HEK293T (cell line): ENCODE measurements at places on chromosomes 5 and 9.

DNA sequence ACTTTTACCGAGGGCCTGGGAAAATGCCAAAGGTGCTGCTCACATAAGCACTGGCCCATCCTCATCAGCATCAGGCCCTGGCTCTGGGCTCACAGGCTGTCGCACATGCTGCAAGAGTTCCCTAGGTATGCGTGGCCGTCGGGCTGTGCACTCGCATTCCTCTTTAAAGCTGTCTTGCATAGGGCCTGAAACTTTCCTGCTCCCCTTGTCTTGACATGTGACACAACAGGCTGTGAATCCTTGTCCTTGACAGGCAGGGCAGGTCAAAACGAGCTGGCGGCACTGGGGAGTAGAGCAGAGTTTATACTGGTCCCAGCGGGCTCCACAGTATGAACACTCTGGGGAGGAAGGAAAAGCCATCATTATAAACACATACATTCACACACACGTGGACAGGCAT is 30.7 kb downstream of the TSTD2 start:
- no peak for DNase-seq

- no peak for DNase-seq
Measured at GRCh38 chr9:124394596-124394995, 20.6 kb downstream of the PSMB7 start.

GRCh38 chr9:92393686-92394085 is 10.7 kb downstream of the OGN start:
- DNase-seq: no peak

DNA sequence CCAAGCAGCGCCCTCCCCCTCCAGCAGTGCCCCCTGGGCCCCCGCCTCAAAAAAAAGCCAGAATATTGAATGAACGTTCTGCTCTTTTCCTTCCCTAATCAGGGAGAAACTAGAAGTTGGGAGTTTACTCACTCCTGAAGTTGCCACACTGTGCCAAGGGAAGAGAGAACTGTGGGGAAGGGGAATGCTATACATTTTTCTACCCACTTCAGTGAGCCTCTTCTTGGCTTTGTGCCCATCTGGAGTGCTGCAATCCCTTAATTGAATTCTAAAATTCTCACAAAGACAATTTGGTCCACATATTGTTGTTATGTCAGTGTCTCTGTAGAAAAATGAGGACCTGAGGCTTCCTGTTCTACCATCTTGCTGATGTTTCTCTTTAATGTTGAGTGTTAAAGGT is 443.7 kb downstream of the DIRAS2 start:
- DNase-seq: no peak

GRCh38 chr5:154293219-154293618 is 102.7 kb downstream of the GALNT10 start:
- DNase-seq: no peak

GRCh38 chr9:68974431-68974830 is 39.5 kb downstream of the PRKACG start:
- DNase-seq: no peak

DNA sequence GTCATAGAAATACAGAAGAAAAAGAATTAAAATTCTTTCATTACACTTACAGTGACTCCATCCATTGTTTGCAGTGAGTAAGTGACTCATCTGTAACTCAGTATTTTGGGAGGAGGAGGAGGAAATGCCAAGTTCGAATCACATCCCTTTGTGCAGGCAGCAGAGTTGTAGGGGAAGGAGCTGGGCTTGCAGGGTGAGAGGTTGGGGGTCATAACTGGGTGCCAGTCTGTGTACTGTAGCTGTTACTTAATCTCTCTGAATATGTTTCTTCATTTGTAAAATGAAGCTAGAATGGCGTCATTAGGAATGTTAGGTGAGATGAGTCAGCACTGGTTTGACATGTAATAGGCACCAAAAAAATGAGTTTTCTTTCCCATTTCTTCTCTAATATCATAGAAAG is 235.7 kb upstream of the ADAMTSL1 start:
- DNase-seq: no peak

GRCh38 chr5:35320029-35320428 is 89.7 kb upstream of the PRLR start:
- DNase-seq: no peak

DNA sequence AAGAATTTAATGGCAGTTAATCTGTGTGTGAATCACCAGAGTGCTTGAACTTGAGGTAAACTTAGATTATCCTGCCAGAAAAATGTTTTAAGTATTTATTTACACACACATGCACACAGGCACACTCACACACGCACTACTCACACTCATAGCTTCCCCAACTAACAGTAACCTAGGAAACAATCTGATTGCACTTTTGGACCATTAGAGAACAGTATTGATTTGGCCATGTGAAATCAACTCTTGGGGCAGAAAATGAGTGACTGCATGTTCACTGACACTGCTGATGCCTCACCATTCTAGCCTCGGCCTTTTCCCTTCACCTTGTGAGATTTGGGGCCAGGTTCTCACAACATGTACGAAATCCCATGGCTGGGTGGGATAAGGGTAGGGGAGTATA is 64.1 kb downstream of the SLC1A3 start:
- DNase-seq: no peak

- DNase-seq: no peak
Measured at GRCh38 chr5:36436306-36436705, 134.6 kb upstream of the RANBP3L start.

- no peak for DNase-seq
Measured at GRCh38 chr5:1783216-1783554, 16.5 kb downstream of the MRPL36 start.

DNA sequence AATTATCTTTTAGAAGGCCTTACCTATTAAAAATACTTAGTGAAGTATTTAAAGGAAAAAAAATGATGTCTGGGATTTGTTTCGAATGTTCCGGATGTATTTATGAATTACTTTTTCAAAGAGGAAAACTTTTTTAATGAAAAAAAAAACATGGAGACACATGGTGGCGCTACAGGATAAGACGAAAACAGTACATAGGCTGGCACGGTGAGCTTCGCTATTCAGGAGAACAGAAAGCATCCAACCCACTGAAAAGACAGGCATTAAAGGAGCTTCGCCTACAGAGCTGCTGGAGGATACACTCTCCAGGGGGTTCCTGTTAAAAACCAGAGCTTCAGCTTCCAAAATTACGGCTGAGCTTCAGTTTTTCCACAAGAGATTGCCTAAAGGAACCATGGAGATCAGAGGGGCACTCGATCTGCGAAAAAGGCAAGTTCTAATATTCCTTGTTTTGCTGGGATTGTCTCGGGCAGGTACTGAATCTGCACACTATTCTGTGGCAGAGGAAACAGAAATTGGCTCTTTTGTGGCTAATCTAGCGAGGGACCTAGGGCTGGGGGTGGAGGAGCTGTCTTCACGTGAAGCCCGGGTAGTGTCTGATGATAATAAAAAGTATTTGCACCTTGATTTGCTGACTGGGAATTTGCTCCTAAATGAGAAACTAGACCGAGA is at the start of gene PCDHB14:
PCDHB14 (plus strand) TSS at position 232 of the 672 bp plus-strand sequence; CDS start at position 395, 163 bp downstream.
- DNase-seq: peak; percentile 46

DNA sequence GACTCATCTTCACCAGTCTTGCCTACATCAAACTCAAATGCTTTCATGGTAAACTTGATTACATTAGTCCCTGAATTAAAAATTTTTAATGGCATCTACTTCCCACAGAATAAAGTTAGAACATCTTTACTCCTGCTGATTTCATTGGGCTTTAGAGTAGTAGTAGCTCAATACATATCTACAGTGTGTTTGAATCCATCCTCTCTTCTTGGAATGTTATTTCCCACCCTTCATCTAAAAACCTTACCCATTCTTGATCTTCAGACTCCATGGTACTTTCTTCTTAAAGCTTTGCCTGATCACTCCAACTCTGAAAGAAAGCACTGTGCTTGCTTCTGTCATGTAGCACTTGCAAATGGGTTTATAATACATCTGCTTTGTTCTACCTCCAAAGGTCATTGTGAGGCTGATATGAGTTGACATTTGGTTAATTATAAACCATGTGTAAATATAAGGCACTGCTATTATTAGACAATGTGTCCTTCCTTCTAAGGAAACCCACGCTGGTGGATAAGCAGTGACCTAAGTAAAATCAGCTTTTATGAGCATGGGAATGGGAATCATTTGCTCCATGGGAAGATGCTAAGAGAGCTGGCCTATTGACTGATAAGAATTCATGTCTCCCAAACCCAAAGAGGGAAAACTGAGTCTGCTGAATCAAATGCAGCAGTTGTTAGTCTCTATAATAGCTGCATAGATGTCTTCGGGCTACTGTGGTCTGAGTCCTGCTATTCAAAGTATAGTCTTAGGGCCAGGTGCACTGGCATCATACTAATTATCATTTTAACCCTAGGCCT is 7.5 kb upstream of the PRLR start:
- DNase-seq: no peak

DNA sequence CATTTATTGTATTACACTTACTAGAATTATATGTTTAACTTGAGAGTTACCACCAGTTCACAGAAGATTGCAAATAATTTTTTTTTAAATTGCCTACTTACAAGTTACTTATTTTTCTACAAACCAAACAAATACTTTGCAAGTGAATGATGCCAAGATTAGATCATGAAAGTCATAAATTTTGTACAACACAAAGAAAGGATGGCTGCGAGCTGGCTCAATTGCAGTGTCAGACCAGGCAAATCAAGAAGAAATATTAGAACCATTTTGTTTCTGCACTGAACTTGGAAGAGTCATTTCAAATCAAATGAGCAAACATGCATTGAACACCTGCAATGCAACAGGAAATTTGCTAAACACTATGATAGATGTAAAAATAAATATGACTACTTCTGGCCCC is 97.3 kb downstream of the PLCXD3 start:
- DNase-seq: no peak

DNA sequence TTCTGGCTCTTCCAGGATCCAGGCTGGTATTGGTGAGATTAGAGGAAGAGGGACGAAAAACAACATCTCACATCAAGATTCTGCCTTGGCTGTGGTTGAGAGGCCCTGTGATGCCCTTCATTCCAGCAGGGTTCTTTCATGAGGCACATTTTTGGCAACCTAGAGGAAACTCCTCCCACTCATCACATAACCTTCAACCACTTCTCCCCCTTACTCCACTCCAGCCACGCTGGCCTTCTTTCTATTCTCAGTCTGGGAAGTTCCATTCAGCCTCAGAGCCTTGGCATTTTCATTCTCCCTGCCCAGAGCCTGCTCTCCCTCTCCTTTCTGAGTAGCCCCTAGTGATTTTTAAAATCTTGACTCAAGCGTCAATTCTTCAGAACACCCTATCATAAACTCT is 337.5 kb downstream of the ZSWIM6 start:
- DNase-seq: no peak

DNA sequence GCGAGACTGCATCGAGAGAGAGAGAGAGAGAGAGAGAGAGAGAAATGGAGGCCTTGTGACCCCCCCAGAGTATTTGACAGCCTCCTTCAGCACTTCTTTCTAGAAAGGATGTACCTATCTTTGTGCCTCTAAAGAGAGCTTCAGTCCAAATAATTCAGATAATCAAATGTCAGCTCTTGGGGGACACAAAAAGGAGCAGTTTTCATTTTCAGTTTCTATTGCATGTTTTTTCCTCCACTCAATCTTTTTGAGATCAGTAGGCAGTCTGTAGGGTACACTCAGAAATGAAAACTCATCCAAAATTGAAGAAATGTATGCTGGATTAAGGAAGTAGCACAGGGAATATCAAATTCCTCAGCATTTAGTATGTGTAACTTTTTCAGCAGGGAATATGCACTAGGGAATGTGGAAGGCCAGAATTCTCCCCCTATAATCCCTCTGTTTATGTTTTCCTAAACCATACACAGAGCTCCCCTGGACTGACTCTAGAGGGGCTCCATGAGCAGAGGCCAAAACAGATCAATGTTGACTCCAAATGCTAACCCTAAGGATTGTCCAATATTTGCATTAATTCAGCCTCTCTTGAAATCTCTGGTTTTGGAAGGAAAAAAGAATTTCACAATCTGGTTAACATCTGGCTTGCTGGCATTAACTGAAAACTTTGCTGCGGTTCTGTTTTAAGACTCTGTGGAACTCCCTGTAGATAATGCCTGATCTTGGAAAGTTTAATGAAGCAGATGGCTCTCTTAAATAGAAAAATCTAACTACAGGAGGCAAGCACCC is 250.1 kb downstream of the CEMIP2 start:
- no peak for DNase-seq
